ENCODE measurements at places on chromosomes 3 and 15. TPM values are rescaled to one million over a fixed set of nuclear protein-coding genes. Genes with fewer than 3 reads are reported as not detected.
A peak's percentile ranks its signal among the peaks of the same experiment; 100 is the strongest.

The PPP2R3A gene
- total RNA-seq, result 13.9 TPM

The TMEM266 gene
- 0.05 TPM for total RNA-seq

DNA sequence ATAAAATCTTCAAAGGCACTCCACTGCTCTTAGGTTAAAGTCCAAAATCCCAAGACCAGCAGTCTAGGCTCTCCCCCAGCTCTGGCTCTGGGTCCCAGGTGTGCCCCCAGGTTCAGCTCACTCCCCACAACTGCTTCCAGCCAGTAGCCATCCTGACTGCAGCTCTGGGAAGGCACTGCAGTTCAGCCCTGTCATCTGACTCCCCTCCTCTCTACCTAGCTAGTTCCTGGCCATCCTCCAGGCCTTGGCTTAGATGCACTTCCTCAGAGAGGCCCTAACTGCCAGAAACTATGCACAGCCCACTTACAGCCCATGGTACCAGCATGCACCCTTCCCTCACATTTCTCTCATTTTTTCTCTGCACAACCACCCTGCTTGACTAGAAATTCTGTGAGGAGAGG lies 25.5 kb downstream of the TBC1D2B start:
- peaks cover 17% of the 10 kb centered on the region for H3K4me1 ChIP-seq
- DNase-seq, result peak; percentile 48
- H3K36me3 ChIP-seq, result peaks cover 45% of the 10 kb centered on the region

The ACOX2 gene
- total RNA-seq, result 0.26 TPM

GRCh38 chr3:162175145-162175544 lies 678.5 kb downstream of the OTOL1 start:
- no peak overlapping the region for H3K4me3 ChIP-seq
- DNase-seq, result no peak
- H3K4me1 ChIP-seq, result no peaks in the 10 kb centered on the region
- no peak overlapping the region for H3K27ac ChIP-seq

DNA sequence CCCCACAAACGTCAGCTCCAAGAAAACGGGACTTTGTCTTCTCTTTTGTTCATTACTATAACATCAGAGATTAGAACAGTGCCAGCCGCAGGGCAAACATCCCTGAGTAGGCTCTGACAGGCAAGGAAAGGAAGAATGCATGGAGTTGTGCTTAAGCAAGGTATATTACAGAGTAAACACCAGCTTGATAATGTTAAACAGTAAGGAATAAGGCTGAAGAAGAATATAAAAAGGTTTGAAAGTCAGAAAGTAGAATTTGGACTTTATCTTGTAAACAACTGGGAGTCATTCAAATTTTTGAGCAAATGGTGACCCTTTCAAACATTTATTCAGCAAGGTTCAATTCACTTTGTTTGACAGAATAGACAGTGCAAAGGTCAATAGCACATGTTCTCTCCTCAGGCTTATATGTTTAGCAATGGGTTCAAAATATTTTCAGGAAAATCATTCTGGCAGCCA lies 11.0 kb downstream of the GABPB1 start:
- no peak overlapping the region for H3K4me3 ChIP-seq
- no peak for DNase-seq
- no peak overlapping the region for H3K27ac ChIP-seq
- H3K36me3 ChIP-seq, result peaks cover 2% of the 10 kb centered on the region
- no peaks in the 10 kb centered on the region for H3K27me3 ChIP-seq
- no peaks in the 10 kb centered on the region for H3K4me1 ChIP-seq

The MYRIP gene
- total RNA-seq, result not detected

The FAM81A gene
- 27.3 TPM for total RNA-seq

- H3K27ac ChIP-seq, result peak overlapping the region; percentile 36
- no peaks in the 10 kb centered on the region for H3K36me3 ChIP-seq
- H3K4me1 ChIP-seq, result peaks cover 14% of the 10 kb centered on the region
- DNase-seq, result peak; percentile 24
- H3K4me3 ChIP-seq, result no peak overlapping the region
Measured at GRCh38 chr15:80070840-80071239, 11.4 kb downstream of the ZFAND6 start.

The ESYT3 gene
- 0.56 TPM for total RNA-seq

- no peak for DNase-seq
- peak overlapping the region; percentile 51 for H3K4me3 ChIP-seq
- no peaks in the 10 kb centered on the region for H3K27me3 ChIP-seq
- H3K27ac ChIP-seq, result peak overlapping the region; percentile 44
- peaks cover 9% of the 10 kb centered on the region for H3K4me1 ChIP-seq
Measured at GRCh38 chr3:189631409-189631808, 220 bp downstream of the TP63 start.

GRCh38 chr3:183158551-183159006 lies 4.0 kb downstream of the LAMP3 start:
- H3K36me3 ChIP-seq, result no peaks in the 10 kb centered on the region
- peaks cover 6% of the 10 kb centered on the region for H3K4me1 ChIP-seq
- no peak overlapping the region for H3K27ac ChIP-seq

All from SJCRH30 (cell line).